ENCODE measurements at places on chromosomes 4 and X.

GRCh38 chr4:145545031-145545430 lies 63.4 kb downstream of the SMAD1 start:
- no peak for DNase-seq

GRCh38 chrX:13688384-13688957 lies 457 bp upstream of the RAB9A start:
- DNase-seq: no peak

DNA sequence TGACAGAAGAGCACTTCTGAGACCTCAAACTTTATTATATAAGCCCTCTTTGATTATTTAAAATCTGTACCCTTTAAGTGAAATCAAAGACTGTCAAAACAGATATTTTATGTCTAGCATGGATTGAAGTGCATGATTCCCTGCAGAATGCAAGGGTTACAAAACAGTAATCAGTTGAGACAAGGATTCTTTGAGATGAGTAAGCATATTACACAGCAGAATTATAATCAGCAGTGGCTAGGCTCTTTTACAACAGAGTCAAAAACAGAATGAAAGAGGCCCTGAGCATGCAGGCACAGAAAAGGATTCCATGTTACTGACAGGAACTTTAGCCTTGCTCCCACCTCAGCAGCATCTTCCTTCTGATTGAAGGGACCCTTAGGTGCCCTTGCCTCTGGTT lies 487.9 kb upstream of the GALNT7 start:
- DNase-seq: no peak

GRCh38 chr4:150259861-150260567 lies 181.8 kb downstream of the DCLK2 start:
- DNase-seq: no peak

- no peak for DNase-seq
These were observed 76.2 kb upstream of the ESX1 start for GRCh38 chrX:104330966-104331365.

DNA sequence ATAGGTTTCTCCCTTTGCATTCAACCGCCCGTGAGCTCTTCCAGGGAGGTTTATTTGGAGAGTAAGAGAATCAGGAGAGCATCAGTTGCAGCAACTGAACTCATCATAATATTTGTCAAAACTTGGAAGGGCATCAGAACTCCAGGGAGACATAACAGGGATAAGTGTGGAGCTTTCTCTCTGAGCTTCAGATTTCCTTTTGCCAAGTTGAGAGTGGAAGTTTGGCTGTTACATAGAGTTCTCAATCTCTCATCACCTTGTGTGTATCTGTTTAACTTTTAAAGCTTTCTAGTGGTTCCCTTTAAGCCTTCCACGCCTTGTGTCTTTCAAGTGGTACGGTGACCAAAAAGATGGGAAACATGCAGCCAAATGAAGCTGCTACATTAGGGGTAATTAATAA lies 18.8 kb downstream of the BMP3 start:
- DNase-seq: no peak

- DNase-seq: no peak
These were observed 174.5 kb downstream of the NKX6-1 start for GRCh38 chr4:84324303-84325245.

DNA sequence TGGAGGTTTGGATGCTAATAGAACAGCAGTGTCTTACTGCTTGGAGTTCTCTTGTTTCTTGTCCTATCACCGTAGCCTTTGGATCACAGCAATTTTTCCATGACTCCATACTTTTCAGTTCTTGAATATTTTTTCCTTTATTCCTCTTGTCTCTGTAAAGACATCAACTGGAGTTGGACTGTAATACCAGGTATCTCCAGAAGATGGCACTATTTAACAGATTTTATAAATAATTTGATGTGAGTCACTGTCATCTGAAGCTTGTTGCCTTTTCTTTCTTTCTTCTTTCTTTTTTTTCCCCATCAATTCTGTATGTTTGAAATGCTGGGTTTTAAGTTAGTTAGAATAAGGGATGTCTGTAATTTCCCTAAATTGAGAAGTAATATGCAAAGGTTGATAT lies 24.1 kb downstream of the HPRT1 start:
- DNase-seq: peak; percentile 15

GRCh38 chr4:70399319-70399718 lies 1.6 kb downstream of the OPRPN start:
- no peak for DNase-seq

GRCh38 chr4:188015025-188015940 lies 19.7 kb downstream of the ZFP42 start:
- DNase-seq: no peak

- no peak for DNase-seq
These were observed 1627.4 kb downstream of the STIM2 start for GRCh38 chr4:28488021-28488420.

GRCh38 chrX:154321152-154321551 lies 25.6 kb downstream of the TKTL1 start:
- DNase-seq: no peak

Data from G401 (cell line).